Globus pallidus (tissue), 1 donor: ENCODE measurements at places on chromosomes 12 and 14.

- no peak for DNase-seq
These were observed 380.1 kb downstream of the ZFP36L1 start for GRCh38 chr14:68412505-68413465.

DNA sequence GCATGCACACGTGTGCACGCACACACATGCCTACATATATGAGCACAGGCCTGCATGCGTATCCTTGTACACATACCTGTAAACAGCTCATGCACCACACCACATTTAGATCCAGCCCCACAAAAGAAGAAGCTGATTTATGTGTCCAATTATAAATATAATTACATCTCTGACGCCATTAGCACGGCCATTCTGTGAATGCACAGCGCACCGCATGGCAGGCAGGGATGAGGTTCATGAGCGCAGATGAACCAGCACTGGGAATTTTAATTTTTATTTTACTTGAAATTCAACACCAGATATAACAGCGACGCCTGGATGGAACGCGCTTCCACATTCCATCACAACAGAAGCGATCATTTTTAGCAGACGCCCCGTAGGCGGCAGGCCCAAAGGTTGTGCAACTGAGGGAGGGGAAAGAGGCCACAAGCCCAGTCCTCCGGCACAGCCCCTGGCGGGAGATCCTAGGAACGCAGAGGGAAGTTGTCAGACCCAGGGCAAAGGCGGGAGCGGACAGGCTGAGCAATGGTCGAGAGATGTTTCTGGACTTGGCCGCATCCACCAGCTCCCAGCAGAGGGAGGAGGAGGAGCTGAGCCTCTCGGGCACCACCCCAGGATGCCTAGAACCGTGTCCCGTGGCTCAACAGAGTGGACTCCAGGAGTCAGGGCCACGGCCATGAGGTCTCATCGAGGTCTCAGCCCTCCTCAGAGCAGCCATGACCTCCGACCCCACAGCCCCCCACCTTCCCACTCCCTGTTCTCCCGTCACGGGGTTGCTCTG is 37.9 kb upstream of the GALNT9 start:
- no peak for DNase-seq

DNA sequence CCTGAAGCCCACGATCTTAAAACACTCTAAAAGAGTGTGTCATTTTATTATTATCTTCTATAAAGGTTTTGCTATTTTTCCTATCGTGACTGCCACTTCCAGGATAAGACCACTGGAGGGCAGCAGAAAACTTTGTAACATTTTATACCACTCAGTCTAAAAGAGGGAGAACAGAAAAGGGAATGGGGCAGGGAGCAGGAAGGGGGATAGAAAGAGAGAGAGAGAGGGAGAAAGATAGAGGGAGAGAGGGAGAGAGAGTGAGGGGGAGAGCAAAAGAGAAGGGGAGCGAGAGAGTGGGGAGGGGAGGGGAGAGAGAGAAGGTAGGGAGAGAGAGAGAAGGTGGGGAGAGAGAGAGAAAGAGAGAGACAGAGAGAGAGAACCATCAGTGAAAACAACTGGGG is 2.0 kb upstream of the ART4 start:
- DNase-seq: peak; percentile 60

- no peak for DNase-seq
These were observed 4.5 kb downstream of the LRRC43 start for GRCh38 chr12:122187466-122187865.

DNA sequence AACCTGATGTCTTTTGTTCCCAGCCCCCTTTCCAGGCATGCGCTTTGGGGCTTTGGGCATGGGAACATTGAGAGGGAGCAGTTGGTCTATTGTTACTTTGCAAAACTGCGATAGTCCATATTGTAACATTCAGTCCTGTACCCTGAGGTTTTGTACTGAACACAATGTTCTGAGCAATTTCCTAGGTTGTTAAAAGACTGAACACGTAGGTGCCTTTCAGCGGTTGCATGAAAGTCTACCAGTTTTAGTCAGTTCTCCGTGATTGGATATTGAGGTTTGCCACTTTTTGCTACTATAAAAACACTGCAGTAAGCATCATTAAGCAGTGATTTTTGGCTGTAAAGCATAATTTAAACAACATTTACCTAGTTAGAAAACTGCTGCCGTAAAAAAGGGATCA is 20.1 kb downstream of the NGB start:
- DNase-seq: no peak

DNA sequence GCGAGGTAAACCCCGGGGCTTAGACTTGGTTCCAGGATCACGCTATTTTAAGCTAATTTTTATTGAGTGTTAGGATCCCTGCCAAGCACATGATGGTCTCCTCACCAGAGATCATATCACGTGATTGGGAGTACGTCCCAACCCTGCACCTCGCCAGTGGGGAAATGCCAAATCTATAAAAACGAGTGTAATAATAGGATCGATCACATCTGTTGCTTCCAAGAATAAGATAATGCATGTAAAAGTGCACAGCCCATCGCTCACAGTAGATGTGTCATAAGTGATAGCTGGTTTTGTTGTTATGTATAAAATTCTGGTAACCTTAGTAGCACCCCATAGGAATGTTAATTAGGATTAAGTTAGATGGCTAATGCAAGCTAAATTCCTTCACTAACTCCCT is 581.0 kb upstream of the TMEM132C start:
- no peak for DNase-seq

- DNase-seq: no peak
These were observed 4.1 kb downstream of the CMAS start for GRCh38 chr12:22050078-22050477.

GRCh38 chr14:47150267-47150666 is 498.7 kb upstream of the RPL10L start:
- DNase-seq: no peak

GRCh38 chr12:122207391-122207790 is 3.9 kb downstream of the B3GNT4 start:
- DNase-seq: no peak

DNA sequence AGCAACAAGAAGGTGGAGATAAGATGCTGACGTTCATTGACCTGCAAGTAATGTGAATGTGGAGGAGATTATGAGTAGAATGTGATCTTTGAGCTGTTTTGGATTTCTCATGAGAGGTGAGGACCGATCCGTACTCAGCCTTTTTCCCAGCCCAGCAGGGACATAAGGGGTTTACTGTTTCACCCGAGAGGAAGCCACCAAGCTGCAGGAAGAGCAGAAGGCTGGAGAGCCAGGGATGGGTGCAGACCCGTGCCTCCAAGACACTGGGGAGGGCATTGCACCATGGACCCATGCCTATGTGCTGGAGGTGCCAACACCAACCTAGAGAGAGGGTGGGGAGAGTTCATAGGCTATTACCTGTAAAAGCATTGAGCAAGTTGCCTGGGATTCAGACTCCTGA is 206.0 kb upstream of the DIO3 start:
- DNase-seq: no peak

DNA sequence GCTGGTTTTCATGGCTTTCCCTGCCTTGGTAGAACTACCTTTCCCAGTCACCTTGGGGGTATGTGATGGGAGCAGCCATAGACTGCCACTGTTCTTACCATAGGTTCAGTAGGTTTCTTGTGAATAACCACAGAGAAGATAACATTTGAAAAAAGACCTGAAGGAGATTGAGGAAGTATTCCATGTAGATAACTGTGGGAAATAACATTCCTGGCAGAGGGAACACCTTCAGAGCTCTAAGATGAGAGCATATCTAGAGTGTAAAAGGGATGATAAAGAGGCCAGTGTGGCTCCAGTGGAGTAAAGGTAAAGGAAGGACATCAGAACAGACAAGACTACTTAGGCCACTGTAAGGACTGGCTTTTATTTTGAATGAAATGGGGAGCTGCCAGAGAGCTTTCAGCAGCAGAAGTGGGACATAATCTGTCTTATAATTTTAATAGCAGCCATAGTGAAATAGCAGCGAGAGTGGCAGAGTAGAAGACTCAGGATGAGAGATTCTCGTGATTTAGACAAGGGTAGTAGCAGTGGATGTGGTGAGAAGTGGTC is 82.6 kb upstream of the KCNH3 start:
- no peak for DNase-seq

DNA sequence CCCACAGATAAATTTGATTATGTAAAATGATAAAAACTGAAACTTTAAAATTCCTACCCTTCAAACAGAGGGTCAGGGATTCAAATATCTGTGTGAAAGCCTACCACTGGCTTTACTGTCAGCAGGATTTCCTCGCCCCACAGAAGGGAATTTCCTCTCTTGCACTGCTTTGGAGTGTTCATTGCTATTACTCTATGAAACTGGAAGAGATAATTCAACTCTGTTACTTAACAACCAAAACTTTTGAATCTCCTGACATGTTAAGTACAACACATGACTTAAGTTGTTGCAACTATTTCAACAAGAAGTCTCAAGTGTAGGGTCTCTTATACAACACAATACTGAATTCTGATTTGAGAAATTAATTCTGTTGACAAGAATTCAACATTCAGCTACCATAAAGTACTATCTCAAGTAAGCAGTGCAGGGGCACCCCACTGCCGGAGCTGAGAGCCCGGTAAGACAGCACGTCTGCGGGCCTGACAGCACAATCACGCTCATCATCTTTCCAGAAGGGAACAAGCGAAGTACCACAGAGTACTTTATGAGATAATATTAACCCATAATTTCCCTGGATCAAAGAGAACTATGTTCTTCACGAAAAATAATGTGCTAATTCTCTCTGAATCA is 22.9 kb downstream of the DICER1 start:
- no peak for DNase-seq

DNA sequence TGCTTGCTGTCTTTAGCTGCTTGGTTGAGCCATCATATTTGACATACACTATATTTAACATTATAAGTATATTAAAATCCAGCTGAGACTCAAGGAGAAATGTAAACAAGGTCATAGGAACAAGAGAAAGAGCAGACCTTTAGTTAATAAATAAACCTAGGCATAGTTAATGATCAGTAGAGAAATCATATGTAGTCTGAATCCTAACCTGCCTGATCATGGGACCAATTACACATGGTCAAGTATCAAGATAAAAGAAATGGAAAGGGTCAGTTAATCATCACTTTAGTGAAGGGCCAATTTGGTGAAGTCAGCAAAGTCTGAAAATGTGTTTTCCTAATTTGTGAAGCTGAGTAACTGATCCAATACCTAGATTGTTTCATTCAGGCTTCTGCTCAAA is 7.5 kb downstream of the RNF212B start:
- DNase-seq: no peak

DNA sequence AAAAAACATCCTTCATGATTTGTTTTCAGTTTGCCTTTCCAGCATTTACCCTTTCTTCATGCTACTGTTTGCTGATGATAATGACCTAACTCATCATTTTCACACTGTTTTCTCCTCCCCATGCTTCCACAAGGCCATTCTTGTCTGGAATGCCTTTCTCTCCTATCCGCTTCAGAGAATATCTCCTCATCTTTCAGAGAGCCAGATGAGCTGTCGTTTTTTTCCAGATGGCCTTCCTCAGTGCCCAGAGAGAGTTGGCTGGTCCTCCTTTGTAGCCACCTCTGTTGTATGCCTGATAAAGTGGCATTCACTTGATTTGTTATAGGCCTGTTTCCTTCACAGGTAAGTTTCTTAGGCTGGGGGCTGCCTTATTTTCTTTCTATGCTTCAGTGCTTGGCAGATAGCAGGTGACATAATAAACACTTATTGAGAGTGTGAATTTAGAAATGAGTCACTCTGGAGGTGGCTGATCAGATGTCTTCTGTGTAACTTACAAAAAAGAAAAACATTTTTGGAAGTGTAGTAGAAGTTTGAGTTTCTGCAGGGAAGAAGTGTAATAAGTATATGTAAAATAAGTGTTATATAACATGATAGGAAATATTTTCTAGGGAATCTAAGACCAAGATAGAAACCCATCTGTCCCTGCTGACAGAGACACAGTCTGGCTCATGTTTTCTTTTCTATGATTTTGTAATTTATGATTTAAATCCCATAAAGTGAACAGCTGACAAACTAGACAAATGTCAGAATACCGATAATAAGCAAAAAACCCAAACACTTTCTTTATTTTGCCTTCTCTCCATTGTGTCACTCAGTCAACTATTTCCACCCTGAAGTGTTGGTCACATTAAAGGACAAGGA is 174.5 kb downstream of the DACT1 start:
- DNase-seq: no peak

DNA sequence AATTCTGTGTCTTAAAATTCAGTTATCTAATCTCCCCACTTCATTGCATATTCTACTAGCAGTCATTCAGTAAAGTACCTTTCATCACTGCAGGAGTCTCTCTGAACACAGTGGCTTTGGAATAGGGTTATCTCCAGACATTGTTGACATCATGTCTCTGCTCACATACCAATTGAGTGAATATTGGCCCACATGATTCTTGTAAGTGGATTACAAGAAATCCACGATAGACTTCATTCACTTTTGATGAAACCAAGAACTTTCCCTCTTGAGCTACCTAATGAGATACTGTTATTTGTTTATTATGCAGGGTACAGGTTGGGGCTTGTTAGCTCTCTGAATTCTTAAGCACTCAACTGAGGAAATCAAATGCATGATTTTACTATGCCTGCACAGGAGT is 284.9 kb downstream of the RAD51B start:
- no peak for DNase-seq

- no peak for DNase-seq
These were observed at the start of gene SERPINA3 for GRCh38 chr14:94612174-94612573. SERPINA3 (plus strand) TSS chr14:94612391; CDS start chr14:94614442, 2,051 bp downstream.

DNA sequence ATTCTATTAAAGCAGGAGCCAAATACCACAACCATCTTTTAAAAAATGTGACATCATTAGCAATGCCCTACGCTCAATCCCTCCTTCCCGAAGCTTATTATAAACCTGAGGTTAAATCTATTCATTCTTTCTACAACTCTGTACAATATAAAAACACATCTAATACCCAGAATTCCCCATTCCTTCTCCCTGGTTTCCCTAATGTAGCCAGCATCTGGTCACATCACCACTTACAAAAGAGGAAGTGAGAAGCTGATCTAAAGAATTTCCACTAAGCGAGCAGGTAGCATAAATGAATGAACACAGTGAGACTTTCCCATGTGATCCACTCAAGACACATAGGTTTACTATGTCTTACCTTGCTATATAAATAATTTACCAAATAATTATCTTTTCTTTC is 90.4 kb downstream of the LRP6 start:
- no peak for DNase-seq
